Natural killer cell (primary cell): ENCODE measurements at places on chromosomes 4 and X. TPM values are rescaled to one million over a fixed set of nuclear protein-coding genes. Genes with fewer than 3 reads are reported as not detected.

DNA sequence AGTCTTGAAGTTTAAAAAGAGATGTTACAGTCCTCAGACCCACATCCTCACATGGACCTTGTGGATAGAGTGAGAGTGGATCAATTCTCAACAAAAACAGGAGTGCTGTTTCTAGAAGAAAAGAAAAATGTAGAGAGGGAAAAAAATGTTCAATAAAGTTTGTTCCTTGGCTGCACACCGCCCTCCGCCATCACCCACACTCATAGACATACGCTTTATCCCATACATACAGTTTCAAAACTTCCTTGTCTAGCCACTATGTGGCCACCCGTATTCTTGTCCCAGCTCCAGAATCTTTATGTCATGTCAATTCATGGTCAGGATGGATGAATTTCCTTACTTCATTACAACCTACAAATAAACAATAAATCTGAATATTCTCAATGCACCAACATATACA is 23.5 kb upstream of the ELF2 start:
- H3K4me1 ChIP-seq, result no peaks in the 10 kb centered on the region
- DNase-seq, result no peak
- no peak overlapping the region for H3K4me3 ChIP-seq
- H3K36me3 ChIP-seq, result no peaks in the 10 kb centered on the region
- H3K27me3 ChIP-seq, result no peaks in the 10 kb centered on the region

GRCh38 chr4:94333866-94334265 is 8.8 kb downstream of the HPGDS start:
- no peak for DNase-seq
- H3K36me3 ChIP-seq, result no peaks in the 10 kb centered on the region
- H3K4me1 ChIP-seq, result no peaks in the 10 kb centered on the region
- H3K27ac ChIP-seq, result no peak overlapping the region
- no peak overlapping the region for H3K4me3 ChIP-seq
- H3K27me3 ChIP-seq, result no peaks in the 10 kb centered on the region

Gene TREX2
- total RNA-seq, result 3.1 TPM

Gene VCX3A
- not detected for total RNA-seq
